ENCODE measurements at places on chromosomes 6 and 20. TPM values are rescaled to one million over a fixed set of nuclear protein-coding genes. Genes with fewer than 3 reads are reported as not detected.

HSPA12B gene
- not detected for total RNA-seq

GRCh38 chr6:17115251-17116116, 13.6 kb downstream of the STMND1 start:
- H3K4me3 ChIP-seq: no peak overlapping the region
- H3K27me3 ChIP-seq: no peaks in the 10 kb centered on the region
- no peaks in the 10 kb centered on the region for H3K4me1 ChIP-seq
- DNase-seq: no peak

GRCh38 chr6:137823826-137824555, 43.1 kb upstream of the TNFAIP3 start:
- no peaks in the 10 kb centered on the region for H3K36me3 ChIP-seq
- H3K4me3 ChIP-seq: no peak overlapping the region
- H3K4me1 ChIP-seq: peaks cover 32% of the 10 kb centered on the region
- no peak for DNase-seq
- no peaks in the 10 kb centered on the region for H3K27me3 ChIP-seq

NMBR gene
- not detected for total RNA-seq

GRCh38 chr6:164066766-164067165, 652.2 kb downstream of the QKI start:
- no peaks in the 10 kb centered on the region for H3K36me3 ChIP-seq
- no peaks in the 10 kb centered on the region for H3K27me3 ChIP-seq
- no peaks in the 10 kb centered on the region for H3K4me1 ChIP-seq
- H3K27ac ChIP-seq: no peak overlapping the region

DNA sequence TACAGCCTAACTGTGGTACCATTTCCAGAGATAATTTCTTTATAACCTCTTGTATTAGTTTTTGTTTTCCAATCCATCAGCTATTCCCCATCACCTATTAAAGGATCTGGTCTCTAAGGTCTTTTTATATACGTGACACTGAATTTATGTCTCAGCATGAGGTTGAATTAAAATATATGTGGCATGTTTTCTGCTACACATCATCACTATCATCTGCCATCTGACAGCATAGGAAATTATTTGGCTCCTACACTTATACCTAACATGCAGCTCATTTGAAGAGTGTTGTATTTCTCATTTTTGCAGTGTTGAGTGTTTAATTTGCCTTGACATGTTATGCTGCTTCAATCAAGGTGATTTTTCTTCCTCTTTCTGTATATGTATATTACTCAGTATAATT, 100.3 kb downstream of the LIN28B start:
- H3K36me3 ChIP-seq: no peaks in the 10 kb centered on the region
- no peak for DNase-seq
- H3K27ac ChIP-seq: no peak overlapping the region

All from GM12878 (cell line).